ENCODE measurements at places on chromosomes 11 and 22. TPM values are rescaled to one million over a fixed set of nuclear protein-coding genes. Genes with fewer than 3 reads are reported as not detected.

- DNase-seq: no peak
Observed at GRCh38 chr11:10979529-10979928, 121.7 kb upstream of the ZBED5 start.

The SERPING1 gene
- total RNA-seq: 490 TPM

DNA sequence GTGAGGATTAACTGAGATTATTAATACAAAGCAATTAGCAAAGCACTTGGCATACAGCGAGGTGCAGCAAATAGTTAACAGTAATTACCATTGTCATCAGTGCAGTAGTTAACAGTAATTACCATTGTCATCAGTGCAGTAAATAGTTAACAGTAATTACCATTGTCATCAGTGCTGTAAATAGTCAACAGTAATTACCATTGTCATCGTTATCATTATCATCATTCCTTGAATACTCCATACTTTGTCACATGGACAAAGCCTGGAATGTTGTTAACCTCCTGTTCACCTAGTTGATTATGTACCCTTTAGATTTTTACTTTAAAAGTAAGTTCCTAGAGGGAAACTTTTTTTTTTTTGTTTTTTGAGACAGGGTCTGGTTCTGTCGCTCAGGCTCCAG lies 19.5 kb upstream of the LYVE1 start:
- no peak for DNase-seq

- no peak for DNase-seq
Observed at GRCh38 chr11:128194216-128194615, 393.1 kb downstream of the ETS1 start.

The C11orf97 gene
- not detected for total RNA-seq

- DNase-seq: no peak
Observed at GRCh38 chr22:38080474-38080849, 3.5 kb downstream of the SLC16A8 start.

- DNase-seq: peak; percentile 31
Observed at GRCh38 chr22:46051646-46052045, 74.7 kb upstream of the WNT7B start.

Measured in upper lobe of right lung (tissue), 1 donor.